ENCODE measurements at places on chromosomes 2 and 18. TPM values are rescaled to one million over a fixed set of nuclear protein-coding genes. Genes with fewer than 3 reads are reported as not detected.

Gene OTOF
- total RNA-seq: 2.1 TPM

DNA sequence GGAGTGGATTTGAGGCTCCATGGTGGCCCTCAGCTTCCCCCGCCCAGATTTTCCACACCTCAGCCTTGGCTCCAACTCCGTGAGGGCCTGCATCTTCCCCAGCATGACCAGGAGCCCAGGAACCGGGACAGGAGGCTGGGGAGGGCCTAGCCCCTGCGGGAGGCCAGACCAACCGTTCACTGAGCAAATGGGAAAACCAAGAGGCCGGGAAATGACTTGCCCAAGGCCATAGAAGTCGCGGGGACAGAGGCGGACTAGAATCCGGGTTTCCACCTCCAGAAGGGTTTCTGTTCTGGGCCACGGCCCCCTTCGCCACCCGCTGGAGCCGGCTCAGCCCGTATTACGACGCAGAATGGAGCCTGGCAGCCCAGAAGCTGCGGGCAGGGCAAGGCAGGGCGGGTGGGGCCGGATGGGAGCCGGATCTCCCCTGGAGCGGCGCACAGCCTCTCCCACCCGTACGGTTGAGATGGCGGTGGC is 7.9 kb upstream of the CRYBA2 start:
- no peak for DNase-seq

Gene FAP
- total RNA-seq: 1.9 TPM

GRCh38 chr2:165743442-165743841 is 50.6 kb downstream of the GALNT3 start:
- DNase-seq: no peak

Gene IL1A
- total RNA-seq: 0.05 TPM

DNA sequence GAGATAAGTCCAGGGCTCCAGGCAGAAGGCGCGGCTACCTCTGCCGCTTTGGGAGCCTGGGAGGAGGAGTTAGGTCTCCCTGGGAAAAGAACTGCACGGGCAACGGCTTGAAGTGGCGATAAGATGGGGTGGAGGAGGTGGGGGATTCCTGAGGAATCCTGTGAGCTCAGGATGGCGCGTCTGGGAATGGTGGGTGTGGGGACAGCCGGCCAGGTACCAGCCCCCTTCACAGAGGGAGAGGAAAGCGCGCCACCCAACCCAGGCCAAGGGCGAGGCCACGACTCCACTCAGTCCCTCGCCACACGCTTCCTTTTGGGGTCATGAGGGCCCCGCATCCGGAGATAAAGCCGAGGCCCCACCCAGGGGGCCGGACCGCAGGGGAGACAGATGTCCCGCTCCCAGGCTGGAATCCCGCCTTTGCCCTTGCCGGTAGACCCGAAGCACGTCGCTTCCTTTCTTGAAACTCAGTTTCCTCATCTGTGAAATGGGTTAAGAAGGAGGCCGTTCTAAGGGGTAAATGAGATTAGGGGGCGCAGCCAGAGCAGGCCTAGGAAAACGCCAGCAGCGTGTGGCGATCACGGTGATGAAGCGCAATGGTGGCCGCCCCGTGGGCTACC is 1.7 kb upstream of the CTDSP1 start:
- DNase-seq: peak; percentile 62

Gene ITPRIPL1
- not detected for total RNA-seq

DNA sequence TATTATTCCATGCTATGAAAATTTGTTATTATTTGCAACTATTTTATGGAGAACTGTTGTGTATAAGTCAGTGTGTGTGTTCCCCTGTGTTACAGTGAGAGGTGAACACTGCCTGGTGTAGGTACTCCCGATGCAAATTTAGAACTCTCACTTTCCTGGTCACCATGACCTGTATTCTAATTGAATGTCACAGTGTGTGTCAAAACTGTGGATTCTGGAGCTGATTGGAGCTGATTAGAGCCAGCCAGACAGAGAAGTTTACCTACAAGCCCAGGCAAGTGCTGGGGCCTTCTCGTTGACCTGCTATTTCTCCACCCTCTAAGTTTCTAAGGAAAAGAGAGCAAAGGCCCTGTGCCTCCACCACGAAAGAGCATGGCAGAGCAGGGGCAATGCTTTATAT is 216.0 kb downstream of the NYAP2 start:
- DNase-seq: no peak

DNA sequence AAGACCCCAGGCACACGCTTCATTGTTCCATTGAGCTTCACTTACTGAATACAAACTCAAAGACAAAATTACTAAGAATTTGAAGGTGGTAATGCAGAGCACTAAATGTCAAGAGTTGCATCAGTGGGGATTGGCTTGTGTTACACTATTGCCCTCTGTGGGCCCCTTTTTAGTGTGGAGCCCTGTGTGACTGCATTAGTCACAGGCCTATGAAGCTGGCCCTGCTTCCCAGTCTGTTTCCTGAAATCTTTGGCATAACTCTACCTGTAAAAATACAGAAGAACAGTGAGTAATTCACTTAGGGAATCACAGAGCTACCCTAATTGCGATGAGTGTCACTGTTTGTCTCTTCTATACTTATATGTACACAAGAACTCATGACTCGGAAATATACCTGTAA is 40.0 kb upstream of the STPG4 start:
- peak; percentile 65 for DNase-seq

Gene ANKRD30BL
- not detected for total RNA-seq

DNA sequence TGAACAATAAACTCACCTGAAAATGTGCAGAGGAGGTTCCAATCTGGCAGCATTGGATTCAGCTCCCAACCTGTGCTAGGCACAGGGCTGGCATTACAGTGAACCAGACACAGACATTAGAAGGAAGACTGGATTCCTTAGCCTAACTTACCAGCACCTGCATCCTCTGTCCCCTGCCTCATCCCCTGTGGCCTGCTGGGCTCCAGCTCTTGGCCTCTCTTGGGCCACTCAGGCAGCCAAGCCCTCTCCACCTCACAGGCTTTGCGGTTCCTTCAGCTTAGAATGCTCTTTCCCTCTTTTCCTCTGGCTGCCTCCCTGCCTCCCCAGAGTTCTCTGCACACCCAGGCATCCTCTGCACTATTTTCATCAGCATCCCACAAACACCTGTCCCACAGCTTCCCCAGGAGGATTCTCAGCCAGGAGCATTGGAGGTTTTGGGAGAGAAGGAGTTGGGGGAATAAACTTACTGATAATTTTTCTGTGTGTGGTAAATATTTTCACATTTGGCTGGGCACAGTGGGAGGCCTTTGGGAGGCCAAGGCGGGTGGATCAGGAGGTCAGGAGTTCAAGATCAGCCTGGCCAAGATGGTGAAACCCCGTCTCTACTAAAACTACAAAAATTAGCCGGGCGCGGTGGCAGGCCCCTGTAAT is 132.0 kb downstream of the INHBB start:
- DNase-seq: no peak

Gene MARCHF4
- total RNA-seq: 6.9 TPM

Gene FBXO41
- 2.9 TPM for total RNA-seq

- DNase-seq: peak; percentile 70
Measured at GRCh38 chr18:23716516-23716915, 27.3 kb downstream of the LAMA3 start.
